RCC 7860 (cell line): ENCODE measurements at places on chromosomes 2 and 18.

DNA sequence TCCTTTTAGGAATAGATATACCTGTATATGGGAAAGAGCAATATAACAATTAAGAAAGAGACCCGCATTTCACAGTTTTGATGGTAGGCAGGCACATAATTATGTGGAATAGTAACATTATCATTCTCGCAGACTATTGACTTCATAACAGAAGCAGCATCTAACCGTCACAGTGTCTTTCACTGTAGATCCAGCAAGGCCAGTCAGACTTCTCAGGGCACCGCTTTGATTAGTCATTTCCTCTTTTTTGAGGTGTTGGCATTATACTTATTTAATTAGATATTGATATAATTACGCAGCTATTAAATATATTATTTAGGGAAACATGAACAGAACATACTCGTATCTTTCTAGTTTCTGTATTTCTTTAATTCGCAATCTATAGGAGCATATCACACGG, 176.4 kb downstream of the NAPG start:
- DNase-seq: no peak

GRCh38 chr2:99858951-99859596, 283.3 kb downstream of the AFF3 start:
- DNase-seq: no peak

- no peak for DNase-seq
Observed at GRCh38 chr2:190535586-190535985, 1.1 kb upstream of the NEMP2 start.

DNA sequence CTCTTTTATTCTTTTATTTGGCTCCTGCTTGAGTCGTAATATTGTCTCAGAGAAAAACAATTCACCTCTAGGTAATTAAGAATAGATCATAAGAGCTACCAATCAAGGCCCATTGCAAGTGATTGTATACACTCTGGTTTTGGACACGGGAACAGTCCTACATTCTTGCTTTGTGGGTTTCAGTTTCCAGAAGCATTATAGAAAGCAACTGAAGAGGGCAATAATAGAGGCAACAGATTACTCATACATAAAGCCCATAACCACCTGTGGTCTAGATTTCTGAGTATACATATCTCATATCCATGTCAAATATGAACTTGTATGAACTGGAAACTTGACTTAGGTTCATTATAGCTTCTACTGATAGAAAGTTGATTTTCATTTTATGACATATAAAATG, 65.4 kb downstream of the DIS3L2 start:
- no peak for DNase-seq

- DNase-seq: no peak
Observed at GRCh38 chr18:46917803-46918600, 600 bp downstream of the KATNAL2 start.

DNA sequence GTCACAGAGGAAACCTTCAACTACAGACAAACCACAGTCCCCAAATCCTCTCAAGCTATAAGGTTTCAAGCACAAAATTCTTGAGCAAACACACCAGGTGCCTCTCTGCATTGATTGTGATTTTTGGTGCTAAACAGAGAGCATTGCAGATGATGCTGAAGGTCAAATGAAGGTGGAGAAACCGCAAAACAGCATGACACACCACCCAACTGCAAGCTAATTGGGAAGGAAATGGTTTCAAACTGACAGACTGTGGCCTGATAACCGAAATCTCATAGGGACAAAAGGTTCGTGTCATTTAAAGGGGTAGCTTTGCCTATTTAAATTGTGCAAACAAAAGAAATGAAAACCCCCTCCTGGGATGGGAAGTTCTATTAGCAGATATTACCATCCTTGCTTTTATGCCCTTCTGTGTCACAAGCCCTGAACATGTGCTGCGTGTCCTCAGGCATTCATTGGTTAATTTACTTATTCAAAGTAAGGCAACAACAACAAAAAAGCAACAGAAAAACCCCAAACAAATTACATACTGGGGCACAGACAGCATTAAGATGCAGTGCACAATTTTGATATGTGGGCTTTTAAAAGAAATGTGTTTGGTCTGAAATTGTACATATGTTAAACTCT, 154.9 kb downstream of the AQP4 start:
- DNase-seq: no peak

GRCh38 chr2:64627860-64628841, 25.6 kb downstream of the SERTAD2 start:
- DNase-seq: no peak

DNA sequence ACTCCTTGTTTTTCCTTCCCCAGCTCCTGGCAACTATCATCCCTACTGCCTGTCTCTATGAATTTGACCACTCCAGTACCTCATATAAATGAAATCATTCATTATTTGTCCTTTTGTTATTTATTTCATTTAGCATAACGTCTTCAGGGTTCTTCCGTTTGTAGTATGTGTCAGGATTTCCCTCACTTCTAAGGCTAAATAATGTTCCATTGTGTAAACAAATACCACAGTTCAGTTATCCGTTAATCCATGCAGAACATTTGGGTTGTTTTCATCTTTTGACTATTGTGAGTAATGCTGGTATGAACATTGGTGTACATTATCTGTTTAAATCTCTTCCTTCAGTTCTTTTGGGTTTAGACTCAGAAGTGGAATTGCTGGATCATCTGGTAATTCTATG, 18.8 kb downstream of the DYNC2LI1 start:
- DNase-seq: peak; percentile 62

GRCh38 chr2:127932199-127932876, 46.6 kb upstream of the AMMECR1L start:
- DNase-seq: peak; percentile 47

DNA sequence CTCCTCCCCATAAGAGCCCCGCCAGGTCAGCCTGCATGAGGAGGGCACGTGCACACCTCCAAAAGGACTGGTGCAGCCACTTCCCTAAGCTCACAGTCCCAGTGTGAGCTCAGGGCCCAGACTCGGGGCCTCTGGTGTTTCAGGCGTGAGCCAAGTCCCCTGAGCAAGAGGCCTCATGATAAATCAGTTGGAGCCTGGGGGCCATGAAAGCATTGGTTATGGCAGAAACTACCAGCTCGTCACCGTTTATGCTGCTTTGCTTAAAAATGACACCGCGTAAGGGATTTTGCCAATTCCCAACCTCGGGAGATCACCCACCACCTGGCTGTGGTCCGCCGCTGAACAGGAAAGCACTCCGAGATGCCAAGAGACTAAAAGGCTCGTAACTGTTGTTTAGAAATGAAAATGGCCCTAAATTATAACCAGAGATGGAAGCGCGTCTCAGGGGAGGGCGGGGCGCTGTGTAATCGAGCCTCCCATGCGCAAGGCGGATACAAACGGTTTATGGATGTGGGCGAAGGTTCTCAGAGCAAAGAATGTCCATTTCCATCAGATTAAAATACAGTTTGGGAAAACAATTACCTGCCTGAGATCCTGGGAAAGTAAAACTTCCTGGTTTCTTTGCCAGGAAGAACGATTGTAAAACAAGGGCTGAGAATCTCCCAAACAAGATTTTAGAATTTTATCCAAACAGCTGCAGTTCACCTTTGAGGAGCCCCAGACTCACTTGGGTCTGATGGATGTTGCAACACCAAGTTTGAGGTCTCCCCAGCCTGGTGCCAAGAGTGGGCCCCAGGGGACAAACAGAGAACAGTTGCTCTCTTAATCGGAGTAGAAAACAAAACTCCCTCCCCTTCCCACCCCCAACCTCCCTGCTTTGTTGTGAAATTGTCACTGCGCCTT, 141.4 kb downstream of the BCL2 start:
- DNase-seq: no peak

GRCh38 chr2:48790407-48791170, 35.1 kb upstream of the LHCGR start:
- DNase-seq: no peak

DNA sequence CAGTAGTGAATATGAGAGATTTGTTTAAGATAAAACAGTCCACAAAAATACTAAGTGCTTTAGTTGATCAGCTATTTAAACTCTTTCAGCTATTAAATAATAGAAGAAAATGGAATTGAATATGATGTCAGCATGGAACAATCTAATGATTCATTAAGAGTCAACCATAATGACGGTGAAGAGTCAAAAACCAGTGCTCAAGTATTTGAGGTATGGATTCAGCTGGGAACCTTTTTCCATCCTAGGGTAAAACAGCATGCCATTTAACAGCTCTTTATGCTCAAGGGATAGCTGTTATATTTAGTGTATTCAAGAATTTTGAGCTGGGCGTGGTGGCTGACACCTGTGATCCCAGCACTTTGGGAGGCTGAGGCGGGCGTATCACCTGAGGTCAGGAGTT, 29.7 kb downstream of the CARF start:
- DNase-seq: no peak

DNA sequence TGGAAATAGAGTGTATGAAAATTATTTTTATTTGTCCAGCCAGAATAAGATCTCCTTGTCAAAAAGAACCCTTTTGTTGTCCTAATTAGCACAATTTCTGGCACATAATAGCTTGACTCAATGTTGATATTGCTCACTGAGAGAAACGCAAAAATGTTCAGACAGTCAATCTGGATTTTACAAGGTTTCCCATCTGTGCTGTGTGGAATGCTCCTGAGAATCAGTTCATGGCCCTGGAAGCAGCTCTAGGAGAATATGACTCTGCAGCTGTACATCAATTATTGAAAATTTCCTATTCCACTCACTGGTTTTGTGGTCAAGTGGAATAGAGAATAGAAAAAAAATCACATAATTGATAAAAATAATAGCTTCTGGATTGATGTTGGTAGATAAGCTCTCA, 1582.9 kb upstream of the NXPH2 start:
- DNase-seq: no peak

DNA sequence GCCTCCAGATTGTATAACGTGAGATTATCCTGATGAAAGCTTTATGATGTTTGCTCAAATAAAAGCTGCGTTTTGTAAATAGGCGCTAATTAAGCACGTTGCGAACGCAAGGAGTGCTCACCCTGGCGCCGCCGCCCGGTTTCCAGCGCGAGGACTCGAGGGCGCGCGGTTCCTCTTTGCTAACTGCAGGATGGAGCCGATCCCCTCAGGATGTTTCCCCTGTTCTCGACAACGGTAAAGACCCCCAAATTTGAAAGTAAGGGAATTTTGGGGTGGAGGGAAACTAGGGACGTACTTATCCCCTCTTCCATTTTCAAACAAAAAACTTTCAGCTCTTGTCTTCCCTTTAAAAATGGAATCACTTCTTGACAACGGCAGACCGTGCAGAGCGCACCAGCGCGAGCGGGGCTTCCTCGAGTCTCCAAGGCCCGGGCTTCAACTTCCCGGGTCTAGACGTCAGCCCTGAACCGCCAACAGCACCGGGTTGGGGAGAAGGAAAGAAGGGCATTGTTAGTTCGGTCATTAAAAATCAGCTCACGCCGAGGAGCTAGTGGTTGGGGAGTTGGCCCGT, 1.1 kb upstream of the GBX2 start:
- DNase-seq: no peak
